Body of pancreas (tissue), 4 donors: ENCODE measurements at places on chromosomes 3 and 15.

DNA sequence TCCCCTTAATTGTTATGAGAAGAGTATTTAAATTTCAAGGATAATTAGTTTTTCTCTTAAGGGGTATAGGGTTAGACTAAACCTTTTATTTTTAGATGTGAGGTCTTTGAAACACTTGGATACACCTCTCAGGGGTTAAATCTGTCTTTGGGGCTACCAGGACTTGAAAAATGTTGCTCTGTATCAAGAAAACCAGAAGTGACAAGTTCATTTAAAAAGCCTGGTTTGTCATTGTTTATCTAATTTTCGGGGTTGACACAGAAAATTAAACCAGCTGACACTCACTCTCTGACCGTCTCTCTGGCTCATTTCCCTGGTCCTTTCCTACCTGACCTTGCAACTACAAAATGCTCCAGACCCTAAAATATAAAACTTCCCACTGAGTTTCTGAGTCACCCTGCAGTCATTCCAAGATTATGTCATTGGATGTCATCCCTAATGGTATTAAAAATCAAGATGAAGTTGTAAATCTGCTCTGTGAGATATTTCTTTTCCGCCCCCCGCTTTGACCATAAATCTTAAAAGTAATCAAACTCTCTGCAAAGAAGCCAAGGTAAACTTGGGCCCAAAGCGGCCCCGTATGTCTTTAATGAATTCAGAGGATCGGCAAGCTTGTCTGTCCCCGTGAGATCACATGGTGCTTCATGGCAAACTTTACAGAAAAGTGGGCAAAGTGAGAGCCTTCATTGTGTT, 32.9 kb upstream of the SKOR1 start:
- DNase-seq, result no peak

DNA sequence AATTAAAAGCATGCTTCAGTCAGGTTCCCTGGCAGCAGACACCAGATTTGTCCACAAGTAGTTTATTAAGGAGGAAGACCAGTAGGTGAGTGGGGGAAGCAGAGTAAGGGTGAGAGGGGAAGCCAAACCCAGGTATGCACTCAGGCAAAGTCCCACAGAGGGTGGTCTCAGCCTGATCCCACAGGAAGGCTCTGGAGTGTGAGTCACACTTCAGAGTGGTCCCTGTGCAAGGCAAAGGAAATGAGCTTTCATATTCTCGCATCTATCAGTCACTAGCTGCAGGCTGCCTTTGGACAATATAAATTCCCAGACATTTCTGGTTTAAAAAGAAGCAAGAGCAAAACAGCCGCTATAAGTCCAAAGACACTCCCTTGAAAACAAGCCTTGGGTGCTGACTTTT, 78.5 kb downstream of the TRANK1 start:
- no peak for DNase-seq

DNA sequence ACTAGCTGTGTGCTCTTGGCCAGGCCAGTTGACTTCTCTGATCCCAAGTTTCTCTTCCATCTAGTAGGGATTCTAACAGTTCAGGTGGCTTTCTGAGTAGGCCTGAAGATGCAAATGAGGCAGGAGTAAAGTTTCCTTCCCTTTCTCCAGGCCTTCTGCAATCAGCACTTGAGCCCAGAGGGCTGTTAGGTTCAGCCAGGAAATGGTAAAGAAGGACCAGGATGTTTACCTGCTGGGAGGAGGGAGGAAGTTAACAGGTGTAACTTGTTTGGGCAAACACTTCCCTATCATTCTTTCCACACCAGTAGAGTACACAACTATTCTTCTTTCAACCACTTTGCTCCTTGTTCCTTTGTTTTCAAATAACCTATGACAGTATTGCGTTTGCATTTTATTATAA, 13.3 kb upstream of the TNFSF10 start:
- no peak for DNase-seq

GRCh38 chr3:186075489-186075888, 33.4 kb downstream of the ETV5 start:
- DNase-seq, result no peak

DNA sequence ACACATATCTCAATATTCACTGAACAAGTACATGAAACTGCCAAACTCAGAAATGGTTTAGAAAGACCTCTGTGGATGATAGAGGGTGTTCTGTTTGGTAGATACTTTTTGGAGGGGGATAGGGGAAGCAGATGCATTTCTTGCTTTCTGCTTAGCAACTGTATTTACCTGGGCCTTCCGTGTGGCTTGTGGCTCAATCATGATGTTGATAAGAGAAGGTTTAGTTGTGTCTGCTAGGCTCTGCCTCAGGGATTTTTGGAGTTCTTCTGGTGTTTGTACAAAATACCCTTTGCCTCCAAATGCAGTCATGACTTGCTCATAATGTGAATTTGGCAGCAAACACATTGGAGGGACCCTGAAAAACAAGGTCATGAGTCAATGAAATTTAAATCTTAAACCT, 38.2 kb downstream of the HACL1 start:
- no peak for DNase-seq

DNA sequence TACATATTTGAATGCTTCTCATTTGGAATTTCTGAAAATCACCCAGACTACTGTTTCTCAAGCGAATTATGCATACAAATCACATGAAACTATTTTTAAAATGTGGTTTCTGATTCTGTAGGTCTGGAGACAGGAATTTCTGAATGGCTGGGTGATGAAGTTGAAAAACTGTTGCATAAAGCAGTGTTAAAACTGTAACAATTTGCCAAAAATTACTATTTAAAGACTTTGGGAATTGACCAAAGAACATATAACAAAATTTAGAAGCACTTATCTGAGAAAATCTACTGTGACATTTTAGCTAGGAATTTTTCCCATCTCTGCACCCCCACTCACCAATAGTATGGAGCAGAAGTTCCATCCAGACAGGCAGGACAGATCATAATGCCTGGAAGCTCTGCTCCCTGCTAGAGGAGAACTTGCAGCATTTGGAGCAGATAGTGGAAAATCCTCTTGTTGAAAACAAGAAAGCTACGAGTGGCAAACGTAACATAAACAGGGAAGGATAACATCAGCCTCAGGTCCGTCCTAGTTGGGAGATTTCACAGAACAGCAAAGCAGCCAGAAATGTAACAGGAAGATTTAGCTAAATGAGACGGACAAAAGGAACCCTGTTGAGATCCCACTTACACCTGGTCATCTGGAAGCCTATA, 132.3 kb upstream of the MCTP2 start:
- no peak for DNase-seq

- DNase-seq, result peak; percentile 5
Observed at GRCh38 chr3:192772240-192772894, 45.0 kb upstream of the FGF12 start.

- peak; percentile 41 for DNase-seq
Observed at GRCh38 chr15:100429116-100429728, 87.4 kb upstream of the ADAMTS17 start.

- no peak for DNase-seq
Observed at GRCh38 chr3:44478606-44479094, 1.2 kb upstream of the ZNF445 start.

- DNase-seq, result no peak
Observed at GRCh38 chr15:36591536-36592411, 12.3 kb downstream of the CDIN1 start.

DNA sequence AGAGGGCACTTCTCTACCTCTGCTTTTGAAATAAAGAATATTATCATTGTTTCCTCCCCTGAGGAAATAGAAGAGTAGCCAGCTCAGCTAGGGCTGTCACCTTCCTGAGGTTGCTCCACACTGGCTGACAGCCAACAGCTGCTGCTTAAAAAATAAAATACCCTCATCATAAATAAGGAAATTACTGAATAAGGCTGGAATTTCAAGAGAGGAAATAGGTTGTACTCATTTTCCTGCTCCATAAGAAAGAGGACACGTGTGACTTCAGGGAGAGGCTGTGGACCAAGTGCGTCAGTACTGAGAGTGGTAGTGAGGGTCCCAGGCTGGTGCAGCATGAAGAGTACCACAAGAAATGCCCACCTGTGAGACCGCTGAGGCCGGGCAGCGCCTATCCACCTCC, 8.1 kb upstream of the C2CD4B start:
- DNase-seq, result no peak

DNA sequence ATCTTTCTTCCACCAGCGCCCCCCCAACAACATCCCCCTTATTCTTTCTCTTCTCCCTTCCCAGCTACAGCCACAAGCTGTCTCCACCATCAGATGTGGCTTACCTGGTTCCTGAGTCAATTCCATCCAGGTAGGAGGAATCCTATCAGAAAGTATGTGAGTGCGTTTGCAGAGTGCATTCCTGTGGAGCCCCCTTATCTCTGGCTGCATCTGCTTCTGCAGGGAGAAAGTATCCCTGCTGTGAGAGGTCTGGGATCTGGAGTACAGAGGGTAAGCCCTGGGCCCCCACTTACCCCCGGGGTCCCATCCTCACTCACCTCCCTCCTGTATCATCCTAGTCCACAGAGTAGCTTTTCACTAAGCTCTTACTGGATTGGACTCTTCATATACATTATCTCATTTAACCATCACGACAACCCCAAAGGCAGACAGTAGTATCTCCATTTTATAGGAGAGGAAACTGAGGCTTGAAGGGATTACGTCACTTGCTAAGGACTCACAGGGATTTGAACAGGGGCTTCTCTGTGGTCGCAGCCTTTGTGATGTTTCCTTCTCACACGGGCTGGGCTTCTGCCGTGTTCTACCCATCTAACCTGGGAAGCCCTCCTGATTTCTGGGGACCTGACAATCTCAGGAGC, 22.2 kb upstream of the MAGEF1 start:
- no peak for DNase-seq

- peak; percentile 28 for DNase-seq
Observed at GRCh38 chr3:133712017-133712416, 34.2 kb upstream of the TF start.

GRCh38 chr3:59304296-59304695, 254.5 kb upstream of the CFAP20DC start:
- DNase-seq, result no peak

DNA sequence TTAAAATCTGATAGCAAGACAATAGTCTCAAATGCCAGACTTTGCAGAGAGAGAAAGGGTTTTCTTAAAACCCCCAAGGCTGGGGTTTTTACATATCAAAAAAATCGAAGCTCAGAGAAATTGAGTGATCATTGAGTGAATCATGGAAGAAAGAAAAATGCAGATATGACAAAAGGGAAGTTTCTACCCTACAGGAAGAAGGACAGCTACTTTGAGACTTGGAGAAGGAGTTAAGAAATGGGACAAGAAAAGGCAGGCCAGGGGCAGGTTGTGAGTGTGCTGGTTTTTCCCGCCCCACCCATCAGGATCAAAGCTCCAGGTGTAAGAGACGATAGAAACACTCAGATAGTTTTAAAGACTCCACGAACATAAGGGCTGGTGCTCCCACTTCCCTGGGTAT, 18.6 kb downstream of the TMEM158 start:
- DNase-seq, result no peak

- DNase-seq, result peak; percentile 40
Observed at GRCh38 chr3:188775412-188775811, 396.4 kb upstream of the TPRG1 start.

DNA sequence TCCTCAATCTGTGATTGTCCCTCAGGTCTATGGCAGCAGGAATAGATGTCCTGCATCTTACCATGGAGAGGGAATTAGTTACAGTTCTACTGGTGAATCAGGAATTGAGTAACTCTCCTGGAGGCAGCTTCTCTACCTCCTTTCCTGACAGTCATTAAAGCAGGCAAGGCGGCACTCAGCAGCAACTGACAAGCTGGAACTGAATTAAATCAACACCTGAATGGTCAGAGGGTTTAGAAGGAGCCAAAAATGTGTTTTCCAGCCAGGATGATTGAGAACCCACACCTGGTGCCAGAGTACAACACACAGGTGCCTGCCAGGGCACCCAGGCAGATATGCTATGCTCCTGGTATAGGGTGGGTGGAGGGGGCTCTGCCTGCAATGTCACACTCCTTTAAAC, 43.1 kb upstream of the TIPARP start:
- peak; percentile 17 for DNase-seq

- no peak for DNase-seq
Observed at GRCh38 chr3:153577059-153577736, 415.2 kb downstream of the RAP2B start.

- DNase-seq, result no peak
Observed at GRCh38 chr15:46768287-46768686, 949.0 kb upstream of the SEMA6D start.

DNA sequence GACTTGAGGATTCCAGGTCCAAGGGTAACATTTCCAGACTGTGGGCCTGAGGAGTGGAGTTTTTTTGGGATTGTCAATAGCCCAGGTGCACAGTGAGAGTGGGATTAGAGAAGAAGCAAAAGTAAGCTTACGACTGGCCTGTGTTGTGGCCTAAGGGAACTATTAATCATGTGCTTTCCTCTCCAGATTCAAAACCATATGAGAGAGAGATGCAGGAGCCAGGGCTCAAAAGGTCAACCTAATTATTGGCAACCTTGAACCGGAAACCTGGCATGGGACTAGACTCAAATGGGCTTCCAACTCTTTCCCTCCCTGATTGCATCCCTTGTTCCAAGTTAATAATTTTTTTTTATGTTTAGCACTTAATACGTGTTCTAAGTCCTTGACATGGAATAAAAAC, 242.1 kb upstream of the THRB start:
- no peak for DNase-seq

GRCh38 chr15:23797747-23798446, 110.8 kb upstream of the NDN start:
- peak; percentile 14 for DNase-seq

DNA sequence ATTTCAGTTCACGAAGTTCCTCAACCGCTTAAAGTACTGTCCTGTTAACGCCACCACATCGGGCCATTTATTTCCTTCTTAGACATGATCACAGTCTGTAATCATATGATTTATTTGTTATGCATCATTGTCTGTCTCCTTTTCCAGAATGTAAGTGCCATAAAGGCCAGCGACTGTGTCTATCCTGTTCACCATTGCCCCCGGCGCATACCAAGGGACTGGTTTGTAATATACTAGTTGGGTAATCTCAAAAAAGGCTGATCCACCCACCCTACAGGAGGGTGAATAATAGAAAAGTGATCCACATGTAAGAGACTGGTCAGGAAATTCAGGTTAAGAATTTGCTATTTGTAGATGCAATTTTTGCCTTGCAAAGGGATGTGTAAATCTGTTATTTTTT, 41.9 kb downstream of the SLC6A20 start:
- DNase-seq, result no peak
